ENCODE measurements at places on chromosomes 1 and 21. TPM values are rescaled to one million over a fixed set of nuclear protein-coding genes. Genes with fewer than 3 reads are reported as not detected.

DNA sequence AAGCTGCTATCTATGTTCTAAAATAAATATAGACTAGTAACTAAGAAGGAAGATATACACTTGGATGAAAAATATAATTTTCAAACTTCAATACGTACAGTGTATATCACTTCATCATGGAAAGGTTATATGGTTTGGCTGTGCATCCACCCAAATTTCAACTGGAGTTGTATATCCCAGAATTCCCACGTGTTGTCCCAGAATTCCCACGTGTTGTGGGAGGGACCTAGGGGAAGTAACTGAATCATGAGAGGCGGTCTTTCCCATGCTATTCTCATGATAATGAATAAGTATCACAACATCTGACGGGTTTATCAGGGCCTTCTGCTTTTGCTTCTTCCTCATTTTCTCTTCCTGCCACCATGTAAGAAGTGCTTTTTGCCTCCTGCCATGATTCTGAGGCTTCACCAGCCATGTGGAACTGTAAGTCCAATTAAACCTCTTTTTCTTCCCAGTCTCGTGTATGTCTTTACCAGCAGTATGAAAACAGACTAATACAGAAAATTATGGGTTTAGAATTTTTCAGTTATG, 10.7 kb downstream of the NEGR1 start:
- H3K27ac ChIP-seq: no peak overlapping the region
- no peak for DNase-seq
- no peaks in the 10 kb centered on the region for H3K27me3 ChIP-seq
- H3K4me1 ChIP-seq: no peaks in the 10 kb centered on the region

DNA sequence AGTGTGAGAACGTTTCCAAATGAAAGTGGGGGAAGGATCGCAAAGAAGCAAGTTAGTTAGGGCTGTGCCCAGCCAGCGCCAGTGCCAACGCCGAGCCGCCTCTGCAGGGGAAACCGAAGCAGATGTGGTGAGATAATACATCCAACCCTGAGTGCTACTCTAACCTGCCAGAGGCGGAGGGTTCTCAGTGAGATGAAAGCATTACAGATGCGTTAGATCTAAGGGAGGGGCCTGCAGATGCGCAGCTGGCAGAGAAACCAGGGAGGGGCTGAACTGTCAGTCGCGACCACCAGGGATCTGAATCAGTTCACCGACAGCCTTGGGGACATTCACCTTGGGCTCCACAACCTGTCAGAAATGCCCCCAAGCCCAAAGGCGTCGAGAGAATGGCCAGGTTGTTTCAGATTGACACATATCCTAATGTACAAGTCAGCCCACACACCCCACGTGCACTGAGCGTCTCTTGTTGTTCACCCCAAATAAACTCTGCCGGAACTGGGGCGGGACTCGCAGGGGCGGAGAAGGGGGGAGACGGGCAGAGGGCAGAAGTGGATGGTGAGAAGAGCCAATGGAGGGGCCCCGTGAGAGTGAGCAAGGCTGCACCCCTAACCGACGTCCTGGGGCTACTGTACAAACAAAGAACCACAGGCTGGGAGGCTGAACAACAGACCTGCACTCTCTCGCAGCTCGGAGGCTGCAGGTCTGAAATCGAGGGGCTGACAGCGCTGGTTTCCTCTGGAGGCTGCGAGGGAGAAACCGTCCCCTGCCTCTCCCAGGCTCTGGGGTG, 8.7 kb upstream of the UMODL1 start:
- H3K27ac ChIP-seq: peak overlapping the region; percentile 91
- H3K4me3 ChIP-seq: peak overlapping the region; percentile 77
- peaks cover 85% of the 10 kb centered on the region for H3K4me1 ChIP-seq
- H3K36me3 ChIP-seq: no peaks in the 10 kb centered on the region
- peak; percentile 53 for DNase-seq
- no peaks in the 10 kb centered on the region for H3K27me3 ChIP-seq

GRCh38 chr1:188188317-188188716, 1359.6 kb downstream of the PLA2G4A start:
- H3K4me1 ChIP-seq: no peaks in the 10 kb centered on the region
- H3K27me3 ChIP-seq: no peaks in the 10 kb centered on the region
- no peaks in the 10 kb centered on the region for H3K36me3 ChIP-seq
- no peak for DNase-seq

DNA sequence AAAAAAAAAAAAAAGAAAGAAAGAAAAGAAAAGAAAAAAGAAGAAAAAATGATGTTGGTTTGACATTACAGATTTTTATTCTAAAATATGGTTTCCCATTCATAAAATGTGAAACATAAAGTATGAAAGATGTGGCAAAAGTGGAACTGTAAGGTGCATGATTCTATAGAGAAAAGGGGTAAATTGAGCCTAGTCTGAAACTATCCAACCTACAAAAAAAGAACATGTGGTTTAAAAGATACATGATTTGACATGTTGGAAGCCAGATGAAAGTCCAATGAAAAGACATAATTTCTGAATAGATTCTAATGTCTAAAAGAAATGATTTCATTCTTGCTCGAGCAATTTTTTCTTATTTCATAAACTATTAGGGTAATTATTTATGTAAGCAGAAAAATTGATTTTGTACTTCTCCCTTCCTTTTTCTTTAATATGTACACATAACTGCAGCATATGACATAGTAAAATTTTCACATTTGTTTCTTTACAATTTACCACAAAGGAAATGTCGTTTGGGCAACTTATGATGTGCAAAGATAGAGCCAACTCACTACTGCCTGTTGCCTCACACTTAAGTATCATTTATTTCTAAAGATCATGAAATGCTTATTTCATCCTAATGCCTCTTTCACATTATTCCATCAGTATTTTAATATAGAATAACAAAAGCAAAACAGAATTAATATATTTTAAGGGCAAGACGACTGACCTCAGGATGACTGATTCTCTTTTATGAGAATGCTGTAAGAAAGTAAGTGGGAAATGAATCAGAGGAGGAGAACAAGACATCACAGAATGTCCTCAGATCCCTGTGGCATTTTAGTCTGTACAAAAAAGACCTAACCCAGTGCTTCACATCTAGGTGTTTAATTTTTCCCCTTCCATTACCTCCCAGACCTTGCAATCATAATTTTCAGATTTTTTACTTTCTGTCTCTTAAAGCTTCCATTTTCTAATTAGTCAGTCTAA, 165.8 kb upstream of the HMCN1 start:
- no peak for DNase-seq
- H3K27ac ChIP-seq: no peak overlapping the region
- H3K27me3 ChIP-seq: no peaks in the 10 kb centered on the region

GRCh38 chr1:25810341-25811299, 9.1 kb upstream of the MTFR1L start:
- peak; percentile 81 for DNase-seq
- H3K27me3 ChIP-seq: no peaks in the 10 kb centered on the region
- peaks cover 16% of the 10 kb centered on the region for H3K36me3 ChIP-seq
- no peak overlapping the region for H3K4me3 ChIP-seq

DNA sequence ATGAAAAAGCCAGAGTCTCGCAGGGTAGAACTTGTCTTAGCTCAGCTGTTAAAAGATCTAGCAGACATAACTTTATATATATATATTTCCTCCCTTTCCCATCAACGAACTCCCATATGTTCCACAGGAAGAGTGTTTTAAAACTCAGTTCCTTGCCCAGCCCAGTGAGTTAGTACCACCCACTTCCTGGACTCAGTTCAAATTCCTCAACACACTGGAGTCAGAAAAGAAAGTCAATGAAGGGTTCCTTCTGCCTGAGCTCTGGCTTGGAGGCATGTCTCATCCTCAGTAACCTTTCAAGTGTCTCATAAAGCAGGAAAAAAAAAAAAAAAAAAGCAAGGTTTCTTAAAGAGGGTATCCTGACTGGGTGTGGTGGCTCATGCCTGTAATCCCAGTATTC, 15.6 kb downstream of the TPM3 start:
- no peak for DNase-seq
- peak overlapping the region; percentile 50 for H3K27ac ChIP-seq
- no peak overlapping the region for H3K4me3 ChIP-seq
- no peaks in the 10 kb centered on the region for H3K27me3 ChIP-seq
- H3K36me3 ChIP-seq: peaks cover 64% of the 10 kb centered on the region

CATSPERE gene
- total RNA-seq: 1.1 TPM

RNF207 gene
- 3.3 TPM for total RNA-seq

All from activated B cell treated with CpG ODN at 0.5 μM for 24 hours (primary cell).